ENCODE measurements at places on chromosomes 1 and 21.
A peak's percentile ranks its signal among the peaks of the same experiment; 100 is the strongest.

DNA sequence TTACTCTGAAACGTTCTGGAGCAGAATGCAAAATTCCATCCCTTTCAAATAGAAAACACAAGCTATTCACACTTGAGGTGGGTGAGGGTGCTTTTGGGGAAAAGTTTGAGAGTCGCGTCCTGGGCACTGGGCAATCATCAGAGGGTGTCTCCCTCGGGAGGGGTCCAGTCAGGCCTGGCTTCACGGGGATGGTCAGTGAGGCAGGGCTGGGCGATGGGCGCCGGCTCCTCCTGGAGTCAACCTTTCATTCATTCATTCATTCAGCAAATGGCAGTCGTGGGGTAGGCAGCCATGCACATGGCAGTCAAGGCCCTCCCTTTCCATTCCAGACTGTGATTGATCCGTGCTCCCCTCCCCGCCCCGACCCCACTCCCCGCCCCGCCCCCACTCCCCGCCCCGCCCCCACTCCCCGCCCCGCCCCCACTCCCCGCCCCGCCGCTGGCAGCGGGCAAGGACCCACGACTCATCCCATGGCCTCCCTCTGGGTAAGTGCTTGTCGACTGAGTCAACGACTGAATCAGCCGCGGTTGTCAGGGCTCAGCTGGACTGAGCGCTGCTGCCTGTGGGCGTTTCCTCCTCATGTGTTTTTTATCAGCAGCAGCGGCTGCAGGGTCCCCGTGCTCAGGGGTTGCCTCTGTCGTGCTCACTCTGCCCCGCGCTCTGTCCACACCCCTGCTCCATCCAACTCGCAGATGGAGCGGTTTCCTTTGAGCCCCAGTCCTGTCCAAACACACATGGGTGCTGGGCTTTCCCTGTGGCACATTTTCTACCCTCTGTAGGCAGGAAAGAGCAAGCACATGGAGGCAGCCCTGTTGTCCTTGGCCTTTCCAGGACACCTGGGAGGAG lies 12.5 kb upstream of the SPSB1 start:
- peak; percentile 94 for DNase-seq

DNA sequence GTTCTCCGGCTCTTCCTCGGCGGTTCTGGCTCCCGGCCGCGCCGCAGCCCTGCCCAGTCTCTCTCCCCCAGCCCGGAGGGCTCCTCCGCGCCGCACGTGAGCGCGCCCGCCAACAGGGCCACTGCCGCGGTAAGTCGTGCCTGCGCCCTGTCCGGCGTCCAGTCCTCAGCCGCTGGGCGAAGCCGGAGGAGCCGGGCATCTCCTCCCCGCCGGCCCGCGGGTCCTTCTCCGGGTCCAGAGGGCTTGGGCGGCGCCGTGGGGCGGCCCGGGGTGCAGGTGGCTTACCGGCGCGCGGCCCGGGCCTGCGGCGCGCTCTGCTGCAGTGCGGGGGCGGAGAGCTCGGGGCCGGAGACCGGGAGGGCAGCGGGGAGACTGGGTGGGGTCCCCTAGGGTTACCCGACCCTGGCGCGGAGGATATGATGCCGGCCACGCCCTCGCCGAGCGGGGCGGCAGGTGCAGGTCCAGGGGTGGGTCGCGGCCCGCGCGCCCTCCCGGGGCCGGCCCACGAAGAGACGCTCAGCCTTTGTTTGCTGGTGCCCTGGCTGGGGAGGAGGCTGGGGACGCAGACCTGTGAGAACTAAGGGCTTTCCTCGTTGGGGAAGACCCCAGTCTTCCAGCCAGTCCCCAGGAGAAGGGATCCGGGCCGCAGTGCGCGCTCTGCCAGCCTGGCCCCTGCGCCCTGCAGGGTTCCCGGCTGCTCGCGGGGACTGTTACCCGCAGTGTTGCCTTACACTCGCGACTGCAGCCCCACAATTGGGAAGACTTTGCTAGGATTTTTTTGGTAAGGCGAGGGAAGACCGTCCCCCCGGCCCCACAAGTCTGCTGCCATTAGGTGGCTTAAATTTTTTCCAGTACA lies at the start of gene DOP1B:
DOP1B (plus strand) TSS at position 10 of the 856 bp plus-strand sequence. CDS start 7,910 bp downstream, outside the sequence.
- peak; percentile 6 for DNase-seq

- DNase-seq = no peak
Measured at GRCh38 chr1:216881695-216882094, 158.5 kb upstream of the ESRRG start.

GRCh38 chr1:206905295-206906164 lies 8.3 kb downstream of the IL24 start:
- DNase-seq = peak; percentile 86

GRCh38 chr1:7703321-7704213 lies 67.5 kb upstream of the VAMP3 start:
- no peak for DNase-seq

Data from iris pigment epithelial cell (primary cell).